ENCODE measurements at places on chromosomes 3 and 15.

DNA sequence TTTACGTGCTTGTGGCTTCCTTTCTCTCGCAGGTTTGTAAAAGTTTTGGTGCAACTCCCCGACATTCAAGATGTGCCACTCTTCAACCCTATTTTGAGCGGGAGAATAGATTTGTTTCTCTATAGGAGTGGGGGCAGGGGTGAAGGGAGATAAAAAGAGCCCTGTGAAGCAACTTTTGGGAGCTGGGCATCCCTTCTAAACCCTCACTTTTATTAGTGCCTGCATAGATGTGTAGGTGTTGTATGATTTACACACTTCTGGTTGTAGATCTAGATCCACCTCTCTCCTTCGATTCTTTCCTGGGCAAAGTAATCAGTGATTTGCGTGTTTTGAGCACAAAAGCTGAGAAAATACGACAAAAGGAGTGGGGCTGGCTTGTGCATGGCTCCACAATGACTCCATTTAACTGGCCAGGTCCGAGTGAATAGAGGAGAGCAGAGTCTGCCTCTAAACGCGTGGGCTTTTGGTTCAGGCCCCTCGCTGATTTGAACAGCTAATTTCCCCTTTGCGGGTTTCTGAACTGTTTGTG, 17.7 kb downstream of the SOX2 start:
- DNase-seq = no peak

DNA sequence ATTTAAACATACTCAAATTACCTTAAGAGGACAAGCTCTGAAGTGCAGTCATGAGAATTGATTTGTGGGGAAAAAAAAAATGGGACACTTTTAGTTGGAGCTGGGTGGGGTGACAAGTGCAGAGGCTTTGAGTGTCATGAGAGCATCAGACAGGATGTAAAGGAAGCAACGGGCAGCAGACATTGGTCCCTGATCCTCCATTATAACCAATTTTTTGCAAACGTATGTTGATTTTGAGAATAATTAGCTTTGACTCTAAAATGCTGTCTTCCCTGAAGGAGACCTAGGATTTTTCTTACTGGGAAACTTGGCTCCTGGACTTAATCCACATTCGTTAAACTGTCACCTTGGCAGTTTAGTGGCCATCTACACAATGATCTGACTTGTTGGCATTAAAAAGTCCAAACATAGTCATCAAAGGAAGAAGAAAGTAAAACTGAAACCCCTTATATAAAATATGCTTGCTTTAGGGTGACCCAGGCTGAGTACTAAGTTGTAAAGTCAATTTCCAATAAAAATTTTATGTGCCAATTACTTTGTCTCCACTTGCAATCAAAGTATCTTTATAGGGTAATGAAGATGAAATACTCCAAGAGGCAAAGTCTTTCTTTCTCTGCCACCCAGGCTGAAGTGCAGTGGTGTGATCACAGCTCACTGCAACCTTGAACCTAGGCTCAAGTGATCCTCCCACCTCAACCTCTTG, 45.6 kb downstream of the BCL2L10 start:
- no peak for DNase-seq

DNA sequence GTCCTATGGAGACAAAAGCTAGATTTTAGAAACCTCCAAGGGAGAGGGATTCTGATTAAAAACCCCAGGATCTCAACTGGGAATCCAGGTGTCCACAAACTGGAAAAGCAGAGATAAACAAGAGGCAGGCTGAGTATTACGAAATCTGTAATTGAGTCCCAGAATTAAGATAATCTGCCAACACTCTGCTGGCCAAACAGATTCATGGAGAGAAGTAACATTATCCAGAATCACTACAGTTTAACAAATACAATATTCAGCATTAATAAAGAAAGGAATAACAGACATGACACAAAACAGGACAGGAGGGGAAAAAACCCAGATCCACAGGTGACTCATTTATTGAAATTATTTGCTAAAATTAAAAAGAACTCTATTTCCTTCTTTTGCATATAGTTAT, 227.2 kb upstream of the NANOGP8 start:
- DNase-seq = no peak

GRCh38 chr3:7630351-7630911, 769.5 kb downstream of the GRM7 start:
- DNase-seq = no peak

- no peak for DNase-seq
Observed at GRCh38 chr3:114227076-114227475, 10.3 kb downstream of the ZNF80 start.

DNA sequence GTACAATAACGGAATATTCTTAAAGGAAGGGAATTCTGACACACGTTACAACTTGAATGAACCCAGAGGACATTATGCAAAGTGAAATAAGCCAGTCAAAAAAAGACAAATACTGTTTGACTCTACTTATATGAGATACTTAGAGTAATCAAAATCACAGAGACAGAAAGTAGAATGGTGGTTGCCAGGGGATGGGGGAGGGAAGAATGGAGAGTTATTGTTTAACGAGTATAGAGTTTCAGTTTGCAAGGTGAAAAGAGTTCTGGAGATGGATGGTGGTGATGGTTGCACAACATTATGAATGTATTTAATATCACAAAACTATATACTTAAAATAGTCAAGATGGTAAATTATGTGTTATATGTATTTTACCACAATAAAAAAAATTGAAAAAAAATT, 112.9 kb upstream of the ARHGEF3 start:
- DNase-seq = no peak
